ENCODE measurements at places on chromosomes 4 and X.

GRCh38 chrX:20974326-20974725, 399.9 kb upstream of the CNKSR2 start:
- DNase-seq = no peak

GRCh38 chr4:22692736-22693135, at the start of gene GBA3:
Gene GBA3, plus strand, starts transcription at chr4:22692937.
- DNase-seq = no peak

GRCh38 chr4:31043382-31044062, 323.4 kb downstream of the PCDH7 start:
- no peak for DNase-seq

DNA sequence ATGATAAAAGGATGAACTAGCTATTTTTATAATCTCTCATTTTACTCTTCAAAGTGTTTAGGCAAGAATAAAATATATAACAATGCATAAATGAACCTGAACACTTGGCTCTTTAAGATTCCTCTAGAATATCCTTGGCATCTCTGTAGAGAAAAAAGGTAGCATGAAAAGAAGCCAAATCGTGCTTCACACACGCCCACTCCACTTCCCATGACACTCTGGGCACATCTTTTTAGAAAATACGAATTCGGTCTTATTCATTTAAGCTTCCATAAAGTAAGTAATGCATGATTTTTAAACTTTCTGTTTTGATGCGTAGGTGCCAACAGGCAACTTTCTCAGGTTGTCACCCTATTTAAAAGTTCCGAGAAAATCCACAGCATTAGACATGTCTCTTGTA, 73.6 kb upstream of the SORBS2 start:
- DNase-seq = no peak

DNA sequence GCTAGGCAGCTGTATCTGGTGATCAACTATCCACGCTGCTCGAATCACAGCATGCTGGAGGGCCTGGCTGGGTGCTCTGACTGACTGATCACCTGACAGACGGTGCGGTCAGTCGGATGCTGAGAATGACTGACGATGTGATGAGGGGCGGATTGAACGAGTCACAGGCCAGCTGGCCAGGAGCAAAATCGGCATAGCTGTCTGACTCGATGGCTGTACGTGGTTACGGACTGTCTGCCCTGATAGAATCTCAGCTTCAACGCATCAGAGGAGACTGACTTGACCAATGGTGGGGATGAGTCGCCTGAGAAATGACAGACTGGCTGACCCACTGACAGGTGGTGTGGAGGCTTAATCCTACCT, 1.0 kb upstream of the SUV39H1 start:
- DNase-seq = no peak

DNA sequence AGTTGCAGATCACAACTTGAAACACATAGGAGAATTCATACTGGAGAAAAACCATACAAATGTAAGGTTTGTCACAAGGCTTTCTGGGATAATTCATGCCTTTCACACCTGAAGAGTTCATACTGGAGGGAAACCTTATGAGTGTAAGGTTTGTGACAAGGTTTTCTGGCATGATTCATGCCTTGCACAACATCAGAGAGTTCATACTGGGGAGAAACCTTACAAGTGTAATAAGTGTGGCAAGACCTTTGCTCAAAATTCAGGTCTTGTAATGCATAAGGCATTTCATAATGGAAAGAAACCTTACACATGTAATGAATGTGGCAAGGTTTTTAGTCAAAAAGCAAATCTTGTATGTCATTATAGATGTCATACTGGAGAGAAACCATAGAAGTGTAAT, 58.8 kb upstream of the ENPEP start:
- DNase-seq = no peak

DNA sequence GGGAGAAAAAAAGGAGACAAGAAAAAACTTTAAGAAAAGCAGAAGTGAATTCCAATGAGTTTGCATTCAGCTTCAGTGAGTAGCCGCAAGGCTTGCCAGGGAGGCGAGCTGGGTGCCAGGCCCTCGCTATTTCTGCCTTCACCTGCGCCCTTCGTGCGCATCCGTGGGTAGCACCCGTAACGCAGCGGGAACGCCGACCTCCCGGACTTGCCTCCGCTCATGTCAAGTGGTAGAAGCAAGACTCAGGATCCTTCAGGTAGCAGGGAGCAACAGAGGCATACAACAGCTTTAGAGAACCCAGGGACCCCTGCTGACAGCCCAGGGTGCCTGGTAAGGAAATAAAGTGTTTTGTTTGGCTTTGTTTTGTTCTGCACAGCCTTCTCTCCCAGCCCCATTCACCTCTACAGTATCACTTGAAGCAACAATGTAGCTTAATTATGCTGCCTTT, 140.0 kb upstream of the BCOR start:
- DNase-seq = no peak

DNA sequence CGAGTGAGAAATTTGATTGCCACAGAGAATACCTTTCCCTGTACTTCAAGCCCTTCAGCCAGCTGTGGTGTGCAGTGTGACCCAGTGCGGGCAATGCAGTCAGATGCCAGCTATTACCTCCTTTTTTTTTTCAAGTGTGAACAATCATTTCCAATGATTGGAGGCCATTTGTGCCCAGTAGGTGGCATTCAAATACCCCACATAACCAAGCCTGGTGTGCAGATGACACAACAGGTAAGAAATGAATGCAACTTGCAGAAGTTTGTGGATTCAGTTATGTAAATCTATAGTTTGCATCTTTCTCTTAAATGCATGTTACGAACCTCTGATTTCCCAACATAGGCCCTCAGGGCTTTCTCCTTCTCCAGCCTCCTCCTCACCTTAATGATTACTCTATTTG, 98.0 kb downstream of the CLCN4 start:
- no peak for DNase-seq

- DNase-seq = peak; percentile 14
These were observed 29.6 kb downstream of the PDK3 start for GRCh38 chrX:24494647-24495075.

DNA sequence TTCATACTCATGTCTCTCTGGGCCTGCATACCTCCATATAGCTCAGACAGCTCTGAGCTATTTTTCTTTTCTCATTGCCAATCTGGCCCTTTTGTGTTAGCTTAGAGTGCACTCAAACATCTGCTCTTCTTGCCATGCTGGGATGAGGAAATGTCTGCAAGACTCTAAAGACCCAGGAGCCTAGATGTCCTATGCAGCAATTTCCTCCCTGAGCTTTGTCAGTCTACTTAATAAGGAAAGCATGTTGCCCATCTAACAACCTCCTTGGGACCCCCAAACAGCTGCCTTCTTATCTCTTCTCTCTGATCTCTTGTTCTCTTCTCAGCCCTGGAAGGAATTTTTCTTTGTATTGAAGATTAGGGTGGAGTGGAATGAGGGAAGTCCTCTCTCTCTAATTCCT, 69.2 kb downstream of the UCHL1 start:
- no peak for DNase-seq

DNA sequence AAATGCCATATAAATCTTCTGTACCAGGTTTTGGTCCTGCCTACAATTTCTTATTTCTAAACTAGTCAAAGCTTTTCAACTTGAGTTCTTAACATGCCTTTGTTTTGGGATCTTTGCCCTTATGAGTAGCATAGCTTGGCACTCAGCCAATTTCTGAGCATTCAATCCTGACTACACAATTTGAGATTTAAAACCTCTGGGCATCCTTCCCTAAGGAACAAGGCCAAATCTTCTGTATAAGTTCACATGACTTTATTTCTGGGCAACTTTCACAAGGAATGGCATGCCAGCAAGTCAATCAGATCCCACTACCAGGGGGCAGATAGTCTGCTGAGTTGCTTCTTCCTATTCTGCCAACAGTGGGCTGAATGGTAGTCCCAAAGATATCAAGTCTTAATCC, 254.2 kb downstream of the ADAMTS3 start:
- no peak for DNase-seq

DNA sequence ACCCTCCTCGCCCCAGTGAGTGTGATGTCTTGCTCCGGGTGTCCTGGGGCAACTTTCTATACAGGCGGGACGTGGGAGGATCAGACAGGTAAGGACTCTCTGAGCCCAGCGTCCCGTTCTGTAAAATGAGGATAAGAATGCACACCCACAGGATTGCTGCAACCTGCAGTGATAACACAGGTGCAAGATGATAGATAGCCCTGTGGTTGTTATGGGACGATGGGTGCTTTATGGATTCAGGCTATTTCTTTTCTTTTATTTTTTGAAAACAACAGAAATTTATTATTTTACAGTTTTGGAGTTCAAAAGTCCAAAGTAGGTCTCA, 28.6 kb downstream of the BEX3 start:
- DNase-seq = no peak

DNA sequence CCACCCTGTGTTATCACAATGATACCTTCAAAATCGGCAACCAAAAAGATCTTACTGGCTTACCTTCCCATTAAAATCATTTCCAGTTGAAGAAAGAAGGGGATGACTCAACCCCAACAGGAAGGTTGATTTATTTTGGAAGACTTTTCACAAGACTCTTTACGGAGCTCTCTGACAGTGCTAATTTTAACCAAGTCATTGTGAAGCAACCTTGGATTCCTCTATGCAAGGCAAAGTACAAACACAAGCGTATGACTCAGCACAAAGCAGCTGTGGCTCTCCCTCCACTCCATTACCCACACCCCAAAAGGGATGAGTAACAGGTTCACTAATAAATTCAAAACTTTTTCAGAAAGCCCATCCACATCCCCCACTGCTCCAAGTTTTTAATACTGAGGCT, 213.8 kb upstream of the FGF13 start:
- DNase-seq = no peak

DNA sequence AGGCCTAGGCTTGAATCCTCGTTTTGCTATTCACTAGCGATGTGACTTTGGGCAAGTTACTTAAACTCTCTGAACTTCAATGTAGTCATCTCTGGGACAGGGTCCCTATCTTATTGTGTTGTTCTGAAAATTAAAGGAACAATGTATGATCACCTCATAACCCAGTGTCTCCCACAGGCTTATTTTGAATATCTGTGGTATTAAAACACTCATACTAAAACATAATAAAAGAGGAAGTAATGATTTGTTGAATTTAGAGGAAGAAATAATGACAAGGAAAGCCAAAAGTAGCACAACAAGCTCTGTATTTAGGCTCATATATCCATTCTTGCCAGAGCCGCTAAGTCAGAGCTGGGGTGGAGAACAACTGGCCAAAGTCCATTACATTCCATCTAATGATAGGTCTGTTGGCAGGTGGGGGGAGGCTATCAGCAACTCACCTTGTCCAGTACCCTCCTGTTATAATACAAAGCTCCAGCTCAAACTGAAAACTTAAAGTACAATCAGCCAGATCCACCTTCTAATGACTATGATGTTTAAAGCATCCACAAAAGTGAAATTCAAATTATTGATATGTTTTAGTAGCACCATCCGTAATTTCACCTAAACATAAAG, 64.5 kb upstream of the LSM6 start:
- DNase-seq = no peak

DNA sequence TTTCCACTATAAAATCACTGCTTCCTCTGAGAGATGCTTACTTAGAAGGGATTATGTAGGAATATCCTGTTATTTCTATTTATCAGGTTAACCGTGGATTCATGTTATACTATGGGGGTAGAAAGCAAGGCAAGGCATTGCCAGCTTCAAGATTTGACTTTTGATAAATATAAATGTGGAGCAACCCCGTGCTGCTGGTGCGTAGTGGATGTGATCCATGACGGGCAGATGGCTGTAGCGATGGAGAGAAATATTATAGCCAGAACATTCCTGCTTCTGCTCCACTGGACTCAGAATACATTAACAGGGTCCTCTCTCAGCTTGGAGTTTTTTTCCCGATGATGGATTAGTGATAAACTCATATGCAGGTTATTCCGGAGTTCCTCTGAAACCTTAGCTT, 157.6 kb downstream of the TENM3 start:
- DNase-seq = no peak

All from NCI-H1694 (cell line).